Pulmonary artery endothelial cell (primary cell): ENCODE measurements at places on chromosomes 1 and 21. TPM values are rescaled to one million over a fixed set of nuclear protein-coding genes. Genes with fewer than 3 reads are reported as not detected.

- no peak for DNase-seq
These were observed 32.5 kb upstream of the ASPM start for GRCh38 chr1:197178998-197179397.

DNA sequence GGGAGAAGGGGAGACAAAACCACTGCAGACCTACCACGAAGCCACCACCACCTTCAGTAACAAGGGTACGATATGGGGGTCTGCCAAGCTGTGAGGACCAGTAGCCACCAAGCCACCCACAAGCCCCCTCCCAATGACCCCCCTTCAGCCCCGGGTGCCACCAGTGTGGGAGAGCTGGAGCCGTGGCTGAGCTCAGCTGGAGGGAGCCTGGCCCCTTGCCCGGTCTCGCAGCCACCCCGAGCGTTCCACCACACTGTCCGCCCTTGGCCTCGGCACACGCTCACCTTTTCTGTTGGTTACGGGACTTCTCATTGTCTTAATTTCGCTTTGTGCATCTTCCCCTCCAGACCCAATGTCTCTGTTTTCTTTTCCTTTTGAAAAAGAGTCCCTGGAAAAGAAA is 26.4 kb upstream of the CNTN2 start:
- no peak for DNase-seq

- no peak for DNase-seq
These were observed 1.0 kb downstream of the ROR1 start for GRCh38 chr1:63774617-63775417.

DNA sequence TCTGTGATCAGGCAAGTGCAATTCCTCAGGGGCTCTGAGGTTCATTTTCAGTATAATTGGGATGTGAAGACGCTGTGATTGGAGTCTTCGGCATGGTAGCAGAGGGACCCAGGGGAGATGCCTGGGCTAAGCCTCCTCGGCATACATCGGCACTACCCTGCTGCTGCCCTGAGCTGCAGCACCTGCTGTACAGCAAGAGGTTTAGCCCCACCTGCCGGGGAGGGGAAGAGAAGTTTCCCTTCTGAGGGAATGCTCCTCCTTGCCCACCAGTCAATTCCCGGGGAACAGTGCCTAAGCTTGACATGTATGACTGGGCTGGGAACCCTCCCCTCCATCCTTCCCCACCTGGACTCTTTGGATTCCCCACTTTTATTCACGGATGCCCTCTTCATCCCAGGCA is 24.9 kb downstream of the CNIH3 start:
- DNase-seq: no peak

SLC45A1 gene
- 0.78 and 1.2 TPM in 2 replicates for total RNA-seq

ANKRD34A gene
- 0.18 and 0.20 TPM in 2 replicates for total RNA-seq
